Activated T-helper 1 cell treated with anti-CD3 and anti-CD28 coated beads, Interleukin-2, amount 50 U/mL, for 16 hours (primary cell): ENCODE measurements at places on chromosomes 7 and 10.

- no peak for DNase-seq
These were observed 200.1 kb downstream of the DIP2C start for GRCh38 chr10:489330-489729.

DNA sequence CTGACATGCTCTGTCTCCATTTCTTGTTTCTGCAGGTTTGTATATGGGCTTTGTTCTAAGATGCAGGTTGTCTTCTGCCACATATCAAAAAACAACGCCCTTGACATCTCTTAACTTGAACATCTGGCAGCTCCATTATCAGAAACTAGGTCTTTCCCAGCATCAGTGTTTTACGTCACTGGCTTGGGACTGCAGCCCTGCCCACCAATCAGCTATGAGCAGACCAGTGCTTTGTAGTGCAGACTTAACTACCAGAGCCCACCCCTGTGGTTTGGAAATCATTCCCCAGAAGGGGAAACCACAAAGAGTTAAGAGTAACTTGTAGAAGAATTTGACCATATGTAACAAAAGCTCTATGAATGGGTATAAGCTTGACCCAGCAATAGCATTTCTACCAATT lies 132.4 kb downstream of the SEPTIN14 start:
- no peak for DNase-seq

GRCh38 chr7:65444899-65445823 lies 71.5 kb downstream of the ZNF92 start:
- no peak for DNase-seq

GRCh38 chr7:131249003-131249402 lies 78.7 kb upstream of the MKLN1 start:
- no peak for DNase-seq

GRCh38 chr10:13526948-13527863 lies 1.6 kb downstream of the BEND7 start:
- no peak for DNase-seq

- DNase-seq, result no peak
These were observed 622.5 kb upstream of the GHITM start for GRCh38 chr10:83516788-83517187.

GRCh38 chr10:133446979-133447378 lies 6.8 kb upstream of the SCART1 start:
- DNase-seq, result no peak

DNA sequence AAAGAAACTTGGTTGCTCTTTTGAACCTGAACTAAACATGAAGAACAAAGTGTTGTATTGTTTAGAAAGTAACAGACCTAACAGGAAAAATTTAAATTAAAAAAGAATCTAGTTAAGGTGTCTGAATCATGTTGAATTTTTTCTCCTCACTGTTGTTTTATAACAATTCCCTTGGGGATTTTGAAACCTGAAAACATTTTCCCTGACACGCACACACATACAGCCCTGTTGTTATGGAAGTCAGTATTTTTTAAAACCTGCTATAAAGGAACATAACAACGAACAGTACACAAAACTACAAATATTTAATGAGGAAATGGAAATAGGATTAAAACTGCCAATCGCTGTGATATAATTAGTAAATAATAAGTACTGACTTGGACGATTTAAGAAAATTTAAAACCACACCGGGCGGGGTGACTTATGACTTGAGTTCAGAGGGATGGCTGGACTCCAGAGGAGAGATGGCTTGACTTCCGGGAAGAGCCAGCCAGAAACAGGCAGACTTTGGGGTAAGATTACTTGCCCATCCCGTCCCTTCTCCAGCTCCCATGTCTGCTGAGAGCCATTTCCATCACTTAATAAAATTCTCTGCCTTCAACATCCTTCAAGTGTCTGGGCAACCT lies 16.2 kb upstream of the SPOCK2 start:
- DNase-seq, result no peak

DNA sequence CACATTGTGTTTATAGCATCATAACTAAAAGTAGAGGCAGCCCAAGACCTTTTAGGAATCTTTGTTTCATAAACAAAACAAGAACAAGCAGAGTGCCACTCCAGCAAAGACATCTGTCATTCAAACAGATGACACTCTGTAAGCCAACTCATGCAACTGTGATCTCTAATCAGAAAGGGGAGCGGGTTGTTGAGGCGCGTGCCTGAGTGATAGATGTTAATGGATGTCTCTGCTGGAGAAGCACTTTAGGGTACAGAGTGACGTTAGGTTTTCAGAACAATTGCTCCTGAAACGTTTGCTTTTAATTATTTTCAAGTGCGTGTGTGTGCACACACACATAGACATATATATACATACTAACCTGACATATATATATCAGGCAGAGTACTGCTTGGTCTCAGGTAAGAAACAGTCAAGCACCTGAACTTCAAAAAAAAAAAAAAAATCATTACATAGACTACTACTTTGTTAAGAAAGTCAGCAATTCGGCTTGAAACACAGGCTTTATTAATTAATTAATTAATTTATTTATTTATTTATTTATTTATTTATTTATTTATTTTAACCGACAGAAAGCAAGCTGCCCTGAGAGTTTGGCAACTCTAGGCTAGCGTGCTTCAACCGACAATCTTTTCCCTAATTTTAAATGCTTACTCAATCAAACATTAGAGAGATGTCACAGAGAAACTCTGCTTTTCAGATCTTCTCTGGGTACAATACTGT lies 109.1 kb downstream of the POU6F2 start:
- no peak for DNase-seq

DNA sequence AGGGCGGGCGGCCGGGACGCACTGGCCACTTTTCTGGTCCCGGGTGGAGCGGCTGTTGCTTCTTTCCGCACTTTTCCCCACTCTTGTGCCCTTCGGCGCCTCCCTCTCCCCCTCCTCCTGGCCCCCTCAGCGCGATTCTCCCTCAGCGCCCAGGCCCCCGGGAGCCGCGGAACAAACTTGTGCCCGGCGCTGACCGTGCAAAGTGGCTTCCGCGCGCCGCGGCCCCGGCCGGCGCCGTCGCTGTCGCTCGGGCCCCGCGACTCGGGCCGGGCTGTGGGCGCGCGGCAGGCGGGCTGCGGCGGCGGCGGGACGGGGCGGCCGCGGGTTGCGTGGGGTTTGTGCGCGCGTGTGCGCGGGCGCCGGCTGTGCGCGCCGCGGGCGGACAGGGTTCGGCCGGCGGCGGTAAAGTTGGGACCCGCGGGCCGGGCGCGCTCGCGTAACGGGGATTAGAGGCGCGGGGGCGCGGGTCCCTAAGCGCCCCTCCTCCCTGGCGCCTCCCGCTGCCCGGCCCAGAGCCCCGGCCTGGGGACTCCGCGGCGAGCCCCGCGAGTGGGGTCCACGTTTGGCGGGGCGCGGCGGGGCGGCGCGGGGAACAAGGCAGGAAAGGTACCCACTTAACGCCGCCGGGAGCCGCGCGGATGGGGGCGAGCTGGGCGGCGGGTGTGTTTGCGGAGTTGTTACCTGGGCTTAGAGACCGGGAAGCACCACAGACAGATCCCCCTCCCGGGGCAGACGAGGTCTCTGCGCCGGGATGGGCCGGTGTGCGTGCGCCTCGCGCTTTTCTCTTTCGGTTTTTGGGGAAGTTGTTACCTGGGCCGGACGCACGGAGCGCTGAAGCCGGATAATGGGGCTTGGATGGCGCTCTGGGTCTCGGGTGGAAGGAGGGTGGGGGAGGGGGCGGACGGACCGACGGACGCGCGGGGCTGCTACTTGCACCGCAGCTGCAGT lies 860 bp downstream of the ZEB1 start:
- DNase-seq, result peak; percentile 34

GRCh38 chr7:38476764-38477163 lies 154.4 kb downstream of the AMPH start:
- DNase-seq, result no peak

DNA sequence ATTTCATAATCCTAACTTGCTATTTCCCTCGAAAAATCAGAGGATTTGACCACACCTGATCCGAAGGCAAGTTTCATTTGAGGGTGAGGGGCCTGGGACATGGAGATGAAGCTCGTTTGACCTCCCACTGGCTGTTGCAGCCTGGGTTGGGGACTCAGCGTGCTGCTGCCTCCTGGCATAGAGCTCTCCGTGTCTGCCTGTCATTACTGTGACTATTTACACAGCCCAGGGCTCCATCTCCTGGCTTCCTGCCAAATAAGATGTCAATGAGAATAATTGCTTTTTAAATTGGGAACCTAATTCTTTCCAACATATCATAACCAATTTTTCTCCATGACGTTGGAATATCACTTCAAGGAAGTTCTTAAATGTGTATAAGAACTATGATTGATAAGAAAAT lies 139.3 kb upstream of the COBL start:
- no peak for DNase-seq

DNA sequence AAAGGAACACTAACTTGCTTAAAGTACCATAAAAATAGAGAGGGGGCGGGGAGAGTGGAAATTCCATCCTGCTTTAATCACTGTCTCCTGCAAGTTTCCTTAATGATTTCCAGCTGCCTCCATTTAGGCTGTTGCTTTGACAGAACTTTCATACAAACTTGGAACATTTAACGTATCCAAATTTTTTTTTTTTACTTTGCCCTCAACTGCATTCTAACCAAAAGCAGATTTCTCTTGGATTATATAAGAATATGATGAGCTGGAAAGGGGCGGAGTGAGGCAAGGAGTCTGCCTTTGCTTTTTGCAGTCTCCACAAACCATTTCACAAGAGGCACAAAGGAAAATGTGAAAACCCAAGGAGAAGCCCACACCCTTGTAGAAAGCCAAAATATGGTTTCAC lies 46.6 kb upstream of the COL1A2 start:
- DNase-seq, result no peak

DNA sequence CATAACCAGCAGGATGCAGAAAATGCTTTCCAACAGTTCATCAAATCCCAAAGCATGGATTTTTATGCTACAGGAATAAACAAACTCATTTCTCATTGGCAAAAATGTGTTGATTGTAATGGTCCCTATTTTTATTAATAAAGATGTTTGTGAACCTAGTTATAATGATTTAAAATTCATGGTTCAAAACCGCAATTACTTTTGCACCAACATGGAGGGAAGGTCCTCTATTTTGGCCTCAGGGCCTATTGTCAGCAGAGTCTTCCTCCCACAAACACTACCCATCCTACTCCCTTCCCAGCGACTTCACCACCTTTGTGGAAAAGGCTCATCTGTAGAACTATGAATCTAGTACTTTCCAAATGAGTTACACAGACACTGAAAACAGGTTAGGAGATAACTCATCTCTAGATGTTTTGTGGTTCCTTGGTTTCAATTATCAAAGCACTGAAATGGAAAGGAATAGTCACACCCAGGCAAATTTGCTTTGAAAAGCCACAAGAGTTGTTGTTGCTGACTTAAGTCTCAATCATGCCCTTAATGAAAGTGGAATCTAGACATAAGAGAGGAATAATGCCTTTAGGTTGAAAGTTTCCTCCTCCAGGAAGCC lies 59.4 kb upstream of the FRMD4A start:
- DNase-seq, result no peak

DNA sequence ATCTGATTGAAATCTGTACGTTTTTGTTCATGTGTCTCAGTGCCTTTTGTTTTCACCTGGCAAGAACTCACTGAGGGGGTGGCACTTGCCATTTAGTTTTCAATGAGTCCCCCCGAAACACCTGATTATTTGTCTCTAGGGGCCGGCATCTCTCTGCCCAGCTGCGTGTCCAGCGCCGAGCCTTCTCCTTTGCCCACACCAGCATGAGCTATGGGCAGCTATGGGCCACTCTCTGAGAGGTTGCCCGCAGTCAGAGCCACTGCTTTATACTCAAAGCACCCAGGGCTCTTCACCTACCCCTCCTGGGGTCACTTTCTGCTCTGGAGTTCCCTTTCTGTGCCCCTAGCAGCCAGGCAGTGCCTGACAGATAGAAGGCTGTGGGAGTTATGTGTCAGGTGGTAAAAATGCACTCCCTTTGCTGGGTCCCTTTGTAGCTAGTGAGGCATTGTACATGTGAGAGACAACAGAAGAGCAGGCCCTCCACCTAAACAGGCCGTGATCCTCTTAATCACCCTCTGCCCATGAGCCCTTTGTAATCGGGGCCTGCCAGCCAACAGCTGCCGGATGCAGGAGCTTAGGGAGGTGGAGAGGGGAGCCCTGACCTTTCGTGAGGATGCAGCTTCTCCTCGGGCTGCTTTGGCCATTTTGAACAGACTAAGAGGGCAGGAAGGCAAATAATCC lies 133.1 kb upstream of the NPS start:
- DNase-seq, result no peak

DNA sequence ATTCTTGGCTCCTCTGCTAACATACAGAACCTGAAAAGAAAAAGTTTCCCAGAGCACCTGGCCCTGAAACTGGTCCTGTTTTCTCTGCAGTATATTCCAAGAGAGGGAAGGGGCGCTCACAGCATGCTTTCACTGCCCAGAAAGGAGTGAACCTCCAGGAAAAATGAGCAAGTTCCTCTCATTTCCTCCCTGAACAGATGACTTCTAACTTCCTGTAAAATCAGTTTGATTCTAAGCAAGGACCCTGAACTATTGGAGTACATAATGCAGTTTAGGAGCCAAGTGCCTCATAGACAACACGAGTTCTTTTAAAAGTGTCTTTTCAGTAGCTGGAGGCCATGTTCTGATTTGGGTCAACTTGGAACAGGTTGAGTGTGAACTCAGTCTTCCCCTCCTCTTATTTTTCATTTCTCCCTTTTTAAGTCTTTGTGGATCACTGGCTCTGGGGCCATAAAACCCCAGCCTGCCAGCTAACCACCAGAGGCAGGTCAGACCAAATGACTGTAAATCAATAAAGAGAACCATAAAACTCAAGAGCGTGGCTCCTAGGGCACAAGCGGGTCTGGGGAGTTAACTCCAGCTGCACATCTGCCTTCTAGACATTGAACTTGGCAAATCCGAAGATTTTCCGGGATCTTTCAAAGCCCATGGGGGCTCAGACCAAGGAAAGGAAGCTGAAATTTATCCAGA lies 5.9 kb upstream of the LRRC18 start:
- DNase-seq, result no peak

DNA sequence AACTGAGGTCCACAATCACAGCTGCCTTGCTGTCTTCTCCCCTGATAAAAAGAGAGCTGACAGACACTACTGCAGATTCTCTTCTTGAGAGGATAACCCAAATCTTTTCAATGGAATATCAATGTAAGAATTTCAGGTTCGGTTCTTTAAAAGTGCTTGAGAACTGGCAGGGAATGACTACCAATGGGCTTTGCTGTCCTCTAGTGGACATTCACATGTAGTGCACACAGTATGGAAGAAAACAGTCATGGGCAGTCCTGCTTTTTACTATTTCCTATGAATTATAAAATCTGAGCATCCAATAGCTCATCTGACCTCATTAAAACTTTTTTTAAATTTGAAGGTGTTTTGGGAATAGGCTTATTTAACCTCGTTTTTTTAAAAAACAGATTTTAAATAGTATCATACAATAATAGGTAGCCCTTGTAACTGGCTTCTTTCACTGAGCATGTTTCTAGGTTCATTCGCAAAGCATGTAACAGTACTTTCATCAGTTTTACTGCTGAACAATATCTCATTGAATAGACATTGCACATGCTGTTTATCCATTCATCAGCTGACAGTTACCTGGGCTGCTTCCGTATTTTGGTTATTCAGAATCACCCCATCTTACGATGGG lies 18.3 kb downstream of the FZD9 start:
- no peak for DNase-seq

GRCh38 chr7:113698556-113699220 lies 220.1 kb downstream of the PPP1R3A start:
- no peak for DNase-seq
